ENCODE measurements at places on chromosomes 2 and 18.

- no peak for DNase-seq
Measured at GRCh38 chr2:207801259-207801658, 31.6 kb upstream of the FZD5 start.

- DNase-seq, result no peak
Measured at GRCh38 chr2:239047420-239047819, 199.5 kb downstream of the TWIST2 start.

GRCh38 chr2:66574701-66575624 is 140.0 kb downstream of the MEIS1 start:
- DNase-seq, result no peak

DNA sequence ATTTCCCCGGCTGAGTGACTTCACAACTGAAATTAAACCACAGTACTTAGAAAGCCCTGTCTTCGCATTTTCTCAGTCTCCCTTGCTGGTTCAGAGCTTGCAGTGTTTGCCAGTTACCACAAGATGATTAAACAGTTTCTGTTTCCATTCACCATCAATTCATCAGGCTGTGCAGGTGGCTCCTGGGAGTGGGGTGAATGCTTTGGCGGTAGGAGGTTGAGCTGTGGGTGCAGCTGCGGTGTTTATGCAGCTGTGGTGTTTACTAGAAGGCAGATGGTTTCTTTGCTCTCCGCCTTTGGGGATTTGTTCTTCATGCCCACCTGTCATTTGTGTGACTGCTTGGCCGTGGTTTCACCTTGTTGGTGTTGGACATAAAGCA is 16.1 kb downstream of the ACOXL start:
- peak; percentile 31 for DNase-seq

GRCh38 chr18:35495536-35496314 is 2.0 kb downstream of the INO80C start:
- no peak for DNase-seq

All from central memory CD4-positive, alpha-beta T cell (primary cell).